ENCODE measurements at places on chromosomes 1 and 21.

- peaks cover 4% of the 10 kb centered on the region for H3K4me1 ChIP-seq
- no peaks in the 10 kb centered on the region for H3K27me3 ChIP-seq
- no peak for DNase-seq
- H3K36me3 ChIP-seq: peaks cover 13% of the 10 kb centered on the region
- no peak overlapping the region for H3K27ac ChIP-seq
Measured at GRCh38 chr21:43976661-43977060, 35.4 kb upstream of the TRAPPC10 start.

DNA sequence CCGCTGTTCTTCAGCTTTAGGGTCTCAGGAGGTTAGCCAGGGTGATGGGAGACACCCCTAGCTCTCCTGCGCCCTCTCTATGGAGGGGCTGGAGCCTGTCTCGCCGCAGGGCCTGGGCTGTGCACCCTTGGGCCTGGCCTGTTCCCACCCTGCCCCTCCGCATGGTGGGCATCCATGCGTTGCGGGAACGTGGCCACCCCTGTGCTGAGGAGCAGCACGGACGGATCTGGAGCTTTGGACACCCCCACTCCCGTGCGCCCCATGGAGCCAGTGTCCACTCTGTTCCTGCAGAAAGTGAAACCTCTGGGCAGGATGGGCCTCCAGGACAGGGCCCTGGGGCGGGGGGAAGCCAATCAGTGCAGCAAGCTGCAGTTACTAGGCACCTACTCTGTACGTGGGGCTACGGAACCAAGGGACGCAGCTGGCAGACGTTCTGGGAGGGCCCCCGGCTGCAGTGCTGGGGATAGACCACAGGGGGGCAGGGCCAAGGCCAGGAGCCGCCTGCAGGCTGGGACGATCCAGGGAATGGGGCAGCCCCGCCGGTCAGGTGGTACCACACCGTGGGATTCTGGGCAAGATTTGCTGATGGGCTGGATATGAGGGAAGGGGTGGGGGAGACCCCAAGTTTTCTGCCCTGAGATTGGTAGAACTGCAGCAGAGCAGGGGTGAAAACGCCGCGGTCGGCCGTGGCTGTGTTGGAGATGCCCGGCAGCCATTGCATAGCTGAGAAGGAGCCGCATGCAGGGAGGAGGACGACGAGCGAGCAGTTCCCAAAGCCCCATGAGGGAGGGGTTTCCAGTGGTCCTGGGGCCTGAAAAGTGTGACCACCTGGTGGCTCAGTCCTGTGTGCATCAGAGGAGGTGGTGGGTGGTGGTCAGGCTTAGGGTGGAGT, 43.3 kb downstream of the TP73 start:
- no peaks in the 10 kb centered on the region for H3K27me3 ChIP-seq
- peaks cover 61% of the 10 kb centered on the region for H3K4me1 ChIP-seq
- no peaks in the 10 kb centered on the region for H3K36me3 ChIP-seq
- no peak overlapping the region for H3K27ac ChIP-seq
- DNase-seq: no peak

- no peak overlapping the region for H3K27ac ChIP-seq
- DNase-seq: no peak
- H3K27me3 ChIP-seq: no peaks in the 10 kb centered on the region
Measured at GRCh38 chr1:201585901-201586300, 47.0 kb downstream of the NAV1 start.

GRCh38 chr1:20281801-20282200, 8.9 kb upstream of the VWA5B1 start:
- no peak for DNase-seq
- H3K27ac ChIP-seq: no peak overlapping the region
- H3K27me3 ChIP-seq: no peaks in the 10 kb centered on the region
- H3K36me3 ChIP-seq: no peaks in the 10 kb centered on the region
- no peaks in the 10 kb centered on the region for H3K4me1 ChIP-seq

GRCh38 chr1:176949033-176949662, 215.4 kb downstream of the ASTN1 start:
- H3K4me1 ChIP-seq: no peaks in the 10 kb centered on the region
- H3K27ac ChIP-seq: no peak overlapping the region
- H3K27me3 ChIP-seq: no peaks in the 10 kb centered on the region
- DNase-seq: no peak

DNA sequence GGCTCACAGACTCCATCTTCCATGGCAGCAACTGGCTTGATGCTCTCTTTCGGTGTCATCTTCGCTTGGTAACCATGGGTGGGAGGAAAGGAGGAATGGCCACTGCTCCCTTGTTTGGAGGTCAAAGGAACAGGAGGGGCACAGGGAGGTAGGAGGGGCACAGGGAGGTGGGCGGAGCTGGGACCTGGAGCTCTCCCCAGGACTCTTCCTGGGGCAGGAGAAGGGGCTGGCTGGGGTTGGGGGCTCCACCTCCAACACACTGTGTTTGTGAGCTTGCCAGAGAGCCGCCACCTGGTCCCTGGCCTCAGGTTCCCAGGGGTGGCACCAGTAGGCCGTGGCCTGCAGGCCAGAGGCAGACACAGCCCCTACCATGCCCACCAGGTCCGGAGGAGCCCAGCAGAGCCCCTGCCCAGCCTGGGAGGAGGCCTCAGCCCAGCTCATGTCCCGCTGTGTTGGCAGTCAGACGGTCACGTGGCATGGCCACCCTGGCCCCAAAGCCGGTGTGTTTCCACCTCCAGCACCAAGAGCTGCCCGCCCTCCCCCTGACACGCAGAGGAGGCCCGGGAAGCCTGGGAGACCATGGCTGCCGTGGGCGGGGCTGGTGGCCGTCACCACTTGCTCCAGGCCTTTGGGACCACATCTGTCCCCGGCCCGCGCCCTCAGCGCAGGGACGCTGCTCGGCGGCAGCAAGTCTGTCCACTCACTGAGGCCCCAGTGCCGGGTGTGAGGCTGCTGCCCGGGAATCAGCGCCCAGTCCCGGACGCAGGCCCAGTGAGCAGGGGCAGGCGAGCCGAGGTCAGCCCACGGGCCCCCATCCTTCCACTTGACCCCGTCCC, 73.9 kb downstream of the MORN1 start:
- H3K4me3 ChIP-seq: no peak overlapping the region
- peak overlapping the region; percentile 91 for H3K27ac ChIP-seq
- no peaks in the 10 kb centered on the region for H3K27me3 ChIP-seq
- peaks cover 95% of the 10 kb centered on the region for H3K4me1 ChIP-seq
- DNase-seq: no peak

GRCh38 chr1:53385276-53386225, 57.7 kb upstream of the LRP8 start:
- no peak for DNase-seq
- peaks cover 39% of the 10 kb centered on the region for H3K27me3 ChIP-seq
- H3K4me1 ChIP-seq: no peaks in the 10 kb centered on the region
- no peak overlapping the region for H3K27ac ChIP-seq
- H3K4me3 ChIP-seq: no peak overlapping the region

DNA sequence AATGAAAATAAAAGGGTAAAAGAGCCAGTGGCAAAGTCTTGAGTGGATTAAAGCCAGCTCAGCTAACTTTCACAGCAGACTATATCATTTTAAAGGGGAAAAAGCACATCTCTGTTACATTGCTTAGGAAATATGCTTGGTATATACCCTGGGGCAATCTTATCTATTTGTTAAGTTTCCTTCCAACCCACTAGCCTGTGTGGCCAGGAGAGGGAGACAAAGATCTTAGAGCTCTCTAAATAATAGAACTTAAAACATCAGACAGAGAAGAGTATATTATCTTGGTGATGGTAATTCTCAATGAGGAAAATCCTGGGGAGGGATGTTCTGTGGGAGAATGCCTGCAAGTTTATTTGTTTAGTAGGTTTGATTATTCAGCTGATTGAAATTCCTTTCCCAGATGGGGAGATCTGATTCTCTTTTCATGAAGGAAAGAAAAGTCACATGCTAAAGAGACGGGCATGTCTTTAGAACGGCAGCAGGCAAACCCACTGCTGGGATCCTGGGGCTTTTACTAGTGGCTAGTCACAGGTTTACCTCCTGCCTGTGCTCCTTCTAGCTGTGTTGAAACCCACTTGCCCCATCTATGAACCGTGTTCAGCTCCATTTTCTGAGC, 3.6 kb downstream of the KCNE2 start:
- no peaks in the 10 kb centered on the region for H3K36me3 ChIP-seq
- no peak for DNase-seq
- no peak overlapping the region for H3K27ac ChIP-seq
- H3K27me3 ChIP-seq: no peaks in the 10 kb centered on the region
- no peak overlapping the region for H3K4me3 ChIP-seq
